ENCODE measurements at places on chromosomes 3 and 15.

- no peak for DNase-seq
These were observed 272.5 kb upstream of the ARHGEF26 start for GRCh38 chr3:153848702-153849101.

DNA sequence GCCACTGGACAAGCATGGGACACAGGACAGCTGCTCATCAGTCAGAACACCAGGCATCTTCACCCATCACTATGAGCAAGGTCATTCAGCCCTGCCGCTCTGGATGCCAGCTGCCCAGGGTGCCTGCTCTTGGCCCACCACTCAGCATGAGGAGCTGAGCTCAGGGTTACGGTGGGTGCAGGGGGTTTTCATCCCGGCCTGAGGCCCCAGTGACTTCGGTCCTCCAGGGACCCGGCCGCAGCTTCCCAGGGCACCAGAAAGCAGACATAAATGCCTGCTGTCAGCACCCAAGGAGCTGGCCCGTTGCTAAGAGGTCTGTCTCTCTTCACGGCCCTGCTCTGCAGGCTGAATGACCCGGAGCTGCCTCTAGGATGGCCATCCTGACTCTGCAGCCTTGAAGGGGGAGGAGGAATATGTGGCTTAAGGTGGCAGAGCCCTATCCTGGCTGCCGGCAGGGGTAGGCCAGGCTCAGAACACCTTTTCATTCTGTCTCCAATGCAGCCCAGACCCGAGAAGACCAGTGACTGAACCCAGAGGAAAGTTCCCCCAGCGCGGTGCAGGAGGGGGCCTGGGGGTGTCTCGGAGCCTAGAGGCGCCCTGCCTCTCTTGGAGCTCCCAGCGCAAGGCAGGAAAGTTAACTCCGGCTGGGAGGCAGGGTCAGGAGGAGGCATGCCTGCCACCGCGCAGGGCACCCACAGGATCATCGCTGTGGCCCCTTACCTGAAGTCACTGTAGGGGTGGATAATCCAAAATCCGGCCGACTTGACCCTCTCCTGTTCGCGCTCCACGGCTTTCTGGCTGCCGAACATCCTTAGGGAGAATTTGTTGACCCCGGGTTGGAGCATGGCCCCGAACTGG, 1.8 kb downstream of the HCN4 start:
- no peak for DNase-seq

GRCh38 chr3:190596349-190597285, 82.7 kb downstream of the IL1RAP start:
- DNase-seq, result no peak

DNA sequence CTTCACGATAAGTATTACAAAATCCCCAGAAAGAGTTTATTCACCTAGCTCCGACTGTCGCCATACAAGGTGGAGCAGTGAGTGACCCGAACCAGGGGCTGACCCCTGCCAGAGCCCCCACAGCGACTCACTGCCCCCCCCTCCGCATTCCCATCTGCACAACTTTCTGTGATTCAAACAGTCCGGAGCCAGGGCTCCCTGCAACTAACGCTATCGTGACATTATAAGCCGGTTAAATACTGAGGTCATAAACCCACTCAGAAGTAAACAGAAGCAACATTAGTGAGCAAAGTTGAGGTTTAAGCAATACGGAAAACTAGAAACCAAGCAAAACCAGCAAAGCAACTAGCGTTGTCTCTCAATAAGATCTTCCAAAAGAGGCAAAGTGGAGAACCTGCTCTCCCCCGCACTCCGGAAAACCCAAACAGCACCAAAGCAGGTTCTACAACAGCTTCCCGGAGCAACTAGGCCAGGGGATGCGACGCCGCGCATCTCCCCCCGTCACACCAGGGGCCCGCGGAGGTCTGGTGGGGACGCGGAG, 642 bp downstream of the SCAP start:
- no peak for DNase-seq

DNA sequence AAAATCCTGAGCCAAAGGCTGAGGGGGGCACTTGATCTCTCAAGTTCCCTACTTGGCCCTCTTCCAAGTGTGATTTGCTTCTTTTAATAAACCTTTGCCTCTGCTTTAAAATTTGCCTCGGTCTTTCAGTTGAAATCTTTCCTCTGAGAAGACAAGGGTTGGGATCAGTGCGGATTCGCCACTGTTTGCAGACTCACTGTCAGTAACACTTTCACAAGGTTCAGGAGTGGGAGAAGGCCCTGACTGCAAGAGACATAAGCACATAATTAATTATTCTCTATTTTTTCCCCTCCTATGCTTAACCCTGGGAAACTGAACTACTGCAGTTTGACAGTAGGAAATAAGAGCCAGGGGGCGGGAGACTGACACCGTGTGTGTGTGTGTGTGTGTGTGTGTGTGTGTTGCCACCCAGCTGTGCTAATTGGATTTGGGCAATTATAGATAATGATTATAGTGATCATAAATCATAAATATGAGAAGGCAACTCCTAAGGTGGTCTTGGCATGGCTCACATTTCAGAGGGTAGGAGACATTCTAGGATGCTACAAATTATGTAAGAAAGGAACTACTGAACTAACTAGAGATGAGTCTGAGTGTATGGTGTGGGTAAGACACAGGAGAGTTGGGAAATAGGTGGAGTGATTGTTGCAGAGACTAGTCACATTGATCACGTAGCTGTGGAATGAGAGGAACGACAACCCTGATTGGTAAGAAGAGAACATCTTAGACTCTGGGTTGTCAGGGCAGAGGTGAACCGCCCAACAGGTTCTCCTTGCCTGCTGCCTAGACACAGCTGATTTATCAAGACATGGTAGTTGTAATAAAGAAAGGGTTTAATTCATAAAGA, 5.5 kb upstream of the ZNF662 start:
- no peak for DNase-seq
